Eye (tissue), 1 donor: ENCODE measurements at places on chromosomes 12 and 14.
A peak's percentile ranks its signal among the peaks of the same experiment; 100 is the strongest.

DNA sequence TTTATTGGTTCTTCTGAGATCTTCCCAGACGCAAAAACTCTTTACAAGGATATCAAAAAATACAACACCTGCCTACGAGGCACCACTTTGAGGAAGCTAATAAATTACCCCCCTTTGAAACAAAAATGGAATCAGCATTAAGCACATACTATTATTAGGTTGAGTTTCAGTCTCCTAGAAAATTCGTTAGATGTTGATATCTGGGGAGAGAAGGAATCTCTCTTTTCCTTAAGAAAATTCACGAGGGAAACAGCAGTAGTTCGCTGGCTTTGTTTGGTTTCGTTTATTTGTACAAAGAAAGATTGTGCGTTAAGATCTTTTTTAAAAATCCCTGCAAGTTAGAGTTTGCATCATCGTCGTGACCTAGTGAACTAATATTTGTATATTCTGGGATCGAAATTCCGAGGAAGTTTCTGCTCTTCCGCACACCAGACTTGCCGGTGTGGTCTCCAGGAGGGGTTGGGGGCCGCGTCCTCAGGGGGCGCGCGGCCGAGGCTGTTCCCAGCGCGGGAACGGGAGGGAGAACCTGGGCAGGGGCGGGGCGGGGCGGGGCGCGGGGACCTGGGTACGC lies 12.1 kb downstream of the NKX2-1 start:
- DNase-seq: peak; percentile 71

- no peak for DNase-seq
Observed at GRCh38 chr14:34043627-34044372, 92.9 kb upstream of the EGLN3 start.

- no peak for DNase-seq
Observed at GRCh38 chr12:118103201-118103600, 610 bp downstream of the VSIG10 start.

- DNase-seq: no peak
Observed at GRCh38 chr14:25756876-25757275, 706.9 kb upstream of the STXBP6 start.

GRCh38 chr14:71209888-71210287 lies 302.6 kb downstream of the PCNX1 start:
- no peak for DNase-seq

GRCh38 chr14:68283378-68284123 lies 464.0 kb downstream of the RAD51B start:
- no peak for DNase-seq

- DNase-seq: peak; percentile 15
Observed at GRCh38 chr12:82593901-82594396, 92.8 kb upstream of the TMTC2 start.

DNA sequence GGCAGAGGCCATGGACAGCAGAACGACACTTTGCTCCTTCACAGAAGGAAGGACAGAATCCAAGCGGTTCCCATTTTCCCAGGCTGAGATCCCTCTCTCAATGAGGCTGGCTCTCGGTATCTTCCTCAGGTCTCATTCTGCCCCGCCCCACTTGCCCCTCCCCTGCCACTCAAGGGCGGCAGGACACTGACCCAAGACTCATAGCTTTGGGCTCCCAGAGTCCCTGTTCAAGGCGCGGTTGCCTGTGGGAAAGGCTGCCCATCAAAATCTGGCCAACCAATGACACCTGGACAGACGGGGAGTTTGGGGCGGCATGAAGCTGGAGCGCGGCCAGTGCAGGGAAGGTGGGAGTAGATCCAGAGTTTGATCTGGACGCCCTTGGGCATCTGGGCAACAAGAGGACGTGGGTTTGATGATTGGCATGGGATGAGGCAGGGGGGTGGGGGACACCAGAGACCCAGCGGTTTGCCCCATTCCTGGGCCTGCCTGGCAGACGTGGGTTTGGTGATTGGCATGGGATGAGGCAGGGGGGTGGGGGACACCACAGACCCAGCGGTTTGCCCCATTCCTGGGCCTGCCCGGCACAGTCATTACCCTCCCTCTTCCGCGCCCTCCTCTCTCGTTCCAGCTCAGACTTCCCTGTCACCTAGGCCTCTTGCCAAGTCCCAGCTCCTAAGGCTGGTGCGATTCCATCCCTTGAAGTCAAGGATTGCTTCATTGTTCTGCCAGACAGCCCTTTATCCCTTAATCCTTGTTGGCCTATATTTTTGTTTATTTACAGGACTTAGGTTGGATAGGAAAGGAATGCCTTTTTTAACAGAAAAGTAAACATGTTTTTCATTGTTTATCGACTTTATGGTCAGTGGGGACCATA lies 92.1 kb downstream of the NINJ2 start:
- DNase-seq: peak; percentile 39
